ENCODE measurements at places on chromosomes 2 and 18.

- DNase-seq: peak; percentile 54
Measured at GRCh38 chr2:17851731-17852585, 26.5 kb upstream of the KCNS3 start.

- no peak for DNase-seq
Measured at GRCh38 chr18:64474773-64475172, 325.9 kb upstream of the LINC00305 start.

DNA sequence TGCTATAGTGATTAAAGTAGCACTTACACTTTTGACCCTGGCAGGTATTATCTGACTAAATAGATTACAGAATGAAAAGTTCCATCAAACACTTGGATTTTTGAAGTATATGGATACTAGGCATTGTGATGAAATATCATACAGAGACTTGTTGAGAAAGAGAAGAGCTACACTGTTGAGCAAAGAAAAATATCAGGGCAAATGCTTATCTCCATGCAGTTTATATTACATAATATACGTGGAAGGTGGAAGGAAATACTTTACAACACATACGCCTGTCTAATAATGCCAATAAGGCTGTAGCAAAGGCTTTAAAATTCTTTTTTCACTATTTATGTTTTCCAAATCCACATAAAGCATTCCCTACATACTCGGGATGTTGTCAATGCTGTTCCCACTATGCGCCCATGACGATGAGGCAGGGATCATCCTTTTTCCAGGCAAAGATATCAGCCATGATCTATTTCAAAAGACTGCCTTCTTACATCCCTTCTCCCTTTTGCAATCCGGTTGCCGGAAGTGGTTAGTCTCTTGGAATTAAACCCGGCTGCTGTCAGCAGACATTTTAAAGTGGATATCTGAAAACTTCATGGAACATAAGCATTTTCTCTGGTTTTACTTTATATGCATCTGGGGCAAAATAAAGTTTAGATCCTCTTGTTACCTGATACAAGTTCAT lies 92.6 kb upstream of the ITGA4 start:
- DNase-seq: peak; percentile 31

DNA sequence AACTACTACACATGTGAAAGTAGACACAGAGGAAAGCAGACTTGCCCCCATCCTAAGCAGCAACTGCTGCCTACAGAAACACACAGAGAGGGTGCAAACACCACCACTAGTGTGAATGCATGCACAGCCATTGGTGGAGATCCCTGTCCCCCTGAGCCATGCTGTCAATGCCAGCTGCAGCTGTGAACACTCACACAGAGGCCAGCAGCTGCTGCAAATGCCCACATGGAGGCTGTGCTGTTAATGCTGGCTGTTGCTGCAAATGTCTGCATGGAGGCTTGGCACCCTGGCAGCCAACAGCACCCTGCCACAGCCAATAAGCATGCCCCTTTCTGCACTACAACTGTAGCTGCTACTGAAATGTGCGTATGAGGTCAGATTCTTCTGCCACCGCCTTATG lies 355.0 kb downstream of the LNPK start:
- no peak for DNase-seq

DNA sequence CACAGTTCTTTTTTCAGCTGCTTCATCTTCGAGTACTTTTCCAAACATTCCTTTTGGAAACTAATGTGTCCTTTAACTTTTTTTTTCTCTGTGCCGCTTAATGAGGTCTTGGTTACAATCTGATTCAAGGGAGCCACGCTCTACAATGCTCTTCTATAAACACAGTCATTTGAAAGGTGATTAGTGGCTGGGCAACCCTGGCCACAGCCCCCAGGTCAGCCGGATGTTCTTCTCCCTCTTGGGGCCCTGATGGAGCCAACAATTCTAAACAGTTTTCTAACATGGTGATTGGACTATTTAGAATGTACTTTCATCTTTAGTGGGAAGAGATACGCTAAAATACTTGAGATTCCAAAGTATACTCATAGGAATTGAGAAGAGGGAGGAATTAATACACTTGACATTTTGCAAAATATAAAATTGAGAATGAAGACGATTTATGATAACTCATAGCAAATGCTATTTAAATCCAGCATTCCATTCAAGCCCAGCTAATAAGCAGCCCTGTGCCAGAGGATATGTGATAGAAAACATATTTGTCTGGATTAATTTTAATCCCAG lies 83.7 kb upstream of the MBOAT2 start:
- DNase-seq: peak; percentile 32

- DNase-seq: no peak
Measured at GRCh38 chr2:11869391-11869991, 123.1 kb downstream of the LPIN1 start.

DNA sequence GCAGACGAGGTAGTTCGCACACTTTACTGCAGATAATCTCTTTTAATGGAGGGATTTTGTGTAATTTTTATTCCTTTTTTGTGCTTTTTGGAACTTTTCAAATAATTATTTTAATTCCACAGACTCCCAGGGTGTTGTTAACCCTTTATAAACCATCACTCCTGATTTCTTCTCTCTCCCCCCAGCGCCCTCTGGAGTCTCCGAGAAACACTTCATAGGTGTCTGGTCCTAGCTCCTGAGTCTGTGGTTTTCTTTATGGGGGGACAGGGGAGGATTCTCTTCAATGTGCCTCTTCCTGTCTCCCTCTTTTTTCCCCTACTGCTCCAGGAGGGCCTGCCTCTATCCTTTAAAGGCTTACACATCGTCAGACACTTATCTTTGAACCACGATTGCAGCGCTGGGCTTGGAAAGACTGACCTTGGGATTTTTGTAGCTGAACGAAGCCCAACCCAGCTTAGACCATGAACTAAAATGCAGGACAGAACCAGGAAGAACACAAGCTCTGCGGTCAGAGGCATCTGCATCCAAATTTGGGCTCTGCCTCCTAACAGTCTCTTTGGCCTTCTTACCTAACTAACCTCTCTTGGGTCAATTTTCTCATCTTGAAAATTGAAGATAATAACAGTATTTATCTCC lies 7.1 kb upstream of the PKDCC start:
- no peak for DNase-seq

DNA sequence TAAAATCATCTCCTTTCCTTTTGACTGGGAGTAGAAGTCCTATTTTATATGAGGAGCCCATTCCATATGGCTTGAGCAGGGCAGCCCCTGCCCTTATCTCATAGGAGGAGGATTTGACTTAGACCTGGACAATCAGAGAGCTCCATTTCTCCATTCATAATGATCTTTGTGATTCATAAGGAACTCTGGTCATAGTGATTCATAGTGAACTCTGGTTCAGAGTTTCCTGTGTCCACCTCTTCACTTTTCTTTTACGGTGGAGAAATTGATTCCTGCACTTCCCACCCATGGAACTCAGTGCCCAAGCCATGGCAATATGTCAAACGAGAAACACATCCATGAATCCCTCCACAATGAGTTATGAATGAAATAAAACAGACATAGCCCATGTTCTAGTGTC lies 12.8 kb upstream of the MYO3B start:
- DNase-seq: no peak

- no peak for DNase-seq
Measured at GRCh38 chr18:12571630-12572029, 86.3 kb downstream of the SPIRE1 start.

DNA sequence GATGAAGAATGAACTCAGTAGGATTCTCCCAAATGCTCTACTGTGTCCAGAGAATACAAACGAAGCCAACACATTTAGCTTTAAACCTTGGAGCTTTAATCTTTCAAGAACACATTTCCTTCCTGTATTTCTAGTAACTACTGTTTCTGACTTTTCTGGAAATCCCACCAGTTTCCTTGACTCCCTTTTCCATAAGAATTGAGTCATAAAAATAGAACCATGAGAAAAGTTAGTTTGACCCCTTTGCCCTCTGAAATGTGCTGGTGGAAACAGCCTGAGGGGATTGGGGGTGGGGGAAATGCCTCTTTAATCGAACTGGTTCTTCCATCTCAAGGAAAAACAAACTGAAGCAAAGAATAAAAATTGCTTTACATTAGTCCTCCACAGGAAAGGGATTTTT lies 123.9 kb downstream of the TMEM17 start:
- no peak for DNase-seq

DNA sequence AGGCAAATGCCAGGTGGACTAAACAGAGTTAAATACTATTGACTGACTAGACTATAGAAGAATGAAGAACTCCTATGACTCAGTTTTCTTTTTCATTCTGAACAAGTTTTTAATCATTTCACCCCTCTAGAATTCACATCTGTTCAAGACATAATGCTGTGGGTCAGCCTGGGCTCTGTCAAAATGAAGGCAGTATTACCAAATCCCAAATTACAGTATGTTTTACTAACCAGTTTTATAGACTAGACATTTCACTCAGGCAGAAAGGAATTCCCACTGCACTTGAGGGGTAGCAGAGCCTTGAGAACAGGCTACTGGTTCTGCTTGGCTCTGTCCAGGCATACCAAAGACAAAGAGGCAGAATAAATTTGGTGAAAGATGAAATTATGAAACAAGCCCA lies 511.7 kb downstream of the EPHA4 start:
- DNase-seq: no peak

DNA sequence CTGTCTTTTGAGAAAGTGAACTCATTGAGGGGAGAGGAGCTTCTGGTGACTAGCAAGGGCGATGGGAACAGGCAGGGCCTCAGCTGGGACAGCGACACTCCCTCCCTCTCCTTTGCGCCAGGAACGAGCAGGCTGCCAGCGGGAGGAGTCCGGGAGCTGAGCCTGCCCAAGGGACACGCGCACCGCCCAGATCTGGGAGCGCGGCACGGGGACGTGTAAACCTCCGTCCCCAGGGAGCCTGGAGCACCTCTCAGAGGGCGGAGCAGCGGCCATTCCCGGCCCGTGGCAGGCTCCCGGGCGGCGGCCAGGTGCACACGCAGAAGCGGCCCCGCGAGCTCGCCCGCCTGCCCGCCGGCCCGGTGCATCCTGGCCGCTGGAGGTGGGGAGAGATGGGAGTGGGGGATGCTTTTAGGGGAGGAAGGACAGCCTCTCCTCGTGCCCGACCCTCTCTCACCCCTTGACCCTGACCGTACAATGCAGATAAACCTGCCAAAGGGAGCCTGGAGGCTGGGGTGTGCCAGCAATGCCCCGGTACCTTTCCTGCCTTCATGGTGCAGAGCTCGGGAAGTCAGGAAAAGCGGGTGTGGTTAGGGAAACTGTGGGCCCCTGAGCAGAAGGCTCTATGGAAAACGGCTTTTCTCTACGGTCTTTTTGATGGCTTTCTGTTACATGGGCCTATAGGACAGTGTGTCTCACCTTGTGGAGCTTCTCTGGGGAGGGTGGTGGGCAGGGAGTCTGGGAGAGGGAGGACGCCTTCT lies 2.2 kb downstream of the AQP4 start:
- no peak for DNase-seq

- DNase-seq: no peak
Measured at GRCh38 chr2:43937269-43937820, 58.4 kb downstream of the LRPPRC start.

DNA sequence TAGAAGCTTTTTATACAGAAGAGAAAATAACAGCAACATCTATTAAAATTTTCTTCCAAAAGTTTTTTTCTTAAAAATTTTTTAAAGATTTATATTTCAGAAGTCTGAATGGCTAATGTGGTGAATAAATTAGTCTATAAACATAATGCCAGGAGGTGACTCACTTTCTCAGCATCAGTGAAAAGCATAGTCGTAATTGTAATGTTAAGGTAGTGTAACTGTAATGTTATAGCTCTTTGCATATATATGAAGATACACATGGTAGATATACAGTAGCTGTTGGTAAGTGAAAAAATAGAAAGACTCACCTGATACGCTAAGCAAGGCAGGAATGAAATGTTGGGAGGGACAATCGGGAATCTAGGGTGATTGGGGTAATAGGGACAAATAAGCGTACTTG lies 5.5 kb downstream of the TIMM21 start:
- DNase-seq: no peak

- no peak for DNase-seq
Measured at GRCh38 chr2:12096051-12096787, 349.8 kb downstream of the LPIN1 start.

DNA sequence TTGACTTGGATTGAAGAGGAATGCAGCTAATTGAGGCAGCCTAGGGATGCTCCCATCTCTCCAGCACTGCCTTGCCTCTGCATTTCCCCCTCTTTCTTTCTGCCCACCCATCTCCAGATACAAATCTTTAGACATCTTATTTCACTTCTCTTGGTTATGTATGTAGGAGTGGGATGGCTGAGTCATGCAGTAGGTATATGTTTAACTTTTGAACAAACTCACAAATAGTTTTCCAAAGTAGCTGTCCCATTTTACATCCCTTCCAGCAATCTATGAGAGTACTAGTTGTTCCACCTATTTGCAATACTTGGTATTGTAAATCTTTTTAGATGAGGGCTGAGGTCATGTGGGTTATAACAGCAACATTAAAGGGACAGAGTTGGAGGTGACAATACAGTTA lies 329.9 kb downstream of the DYSF start:
- DNase-seq: no peak

DNA sequence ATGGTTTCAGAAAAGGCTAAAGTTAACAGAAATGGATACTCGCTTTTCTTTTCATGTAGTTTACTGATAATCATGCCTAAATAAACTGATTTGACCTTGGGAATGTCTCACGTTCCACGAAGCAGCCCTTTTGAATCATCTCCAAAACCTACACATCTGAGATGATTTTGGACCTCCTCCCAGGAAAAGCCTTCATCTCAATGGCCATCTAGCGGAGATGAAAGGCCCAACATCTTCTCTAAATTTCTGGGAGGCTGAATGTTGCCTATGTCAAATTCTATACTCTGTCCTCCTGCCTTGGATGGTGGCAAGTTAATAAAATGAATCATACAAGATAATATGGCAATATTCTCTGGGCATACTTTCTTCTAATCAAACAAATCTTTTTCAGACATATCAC lies 448.5 kb downstream of the ZEB2 start:
- peak; percentile 87 for DNase-seq

GRCh38 chr18:55268151-55268601 lies 308.9 kb upstream of the CCDC68 start:
- no peak for DNase-seq

- no peak for DNase-seq
Measured at GRCh38 chr2:47402555-47402804, 476 bp upstream of the MSH2 start.

DNA sequence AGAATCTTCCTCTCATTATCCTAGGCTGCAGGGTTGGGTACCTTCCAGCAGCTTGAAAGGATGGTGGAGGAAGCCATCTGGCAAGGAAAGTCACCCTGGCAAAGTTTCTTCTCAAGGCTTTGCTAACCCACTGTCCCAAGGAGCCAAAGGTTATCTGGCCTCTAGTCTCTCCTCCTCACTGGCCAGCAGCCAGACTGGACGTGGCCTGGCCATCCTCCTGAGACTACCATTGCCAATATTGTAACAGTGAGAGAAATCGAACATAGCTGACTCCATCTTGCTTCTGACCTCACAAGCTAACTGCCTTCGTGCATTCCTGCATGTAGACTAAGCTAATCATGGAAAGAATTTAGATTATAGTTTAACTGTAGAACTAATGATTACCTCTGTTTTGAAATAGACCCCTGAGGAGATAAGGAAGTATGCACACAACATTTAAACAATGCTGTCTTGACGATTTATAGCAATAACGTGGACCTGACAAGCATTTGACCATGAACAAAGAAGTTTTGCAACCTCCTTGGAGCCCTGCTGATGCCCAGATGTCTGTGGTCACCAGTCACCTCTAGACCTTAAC lies 7.8 kb upstream of the ANXA4 start:
- no peak for DNase-seq

Data from fibroblast of gingiva (primary cell).